ENCODE measurements at places on chromosomes 7 and 10.

DNA sequence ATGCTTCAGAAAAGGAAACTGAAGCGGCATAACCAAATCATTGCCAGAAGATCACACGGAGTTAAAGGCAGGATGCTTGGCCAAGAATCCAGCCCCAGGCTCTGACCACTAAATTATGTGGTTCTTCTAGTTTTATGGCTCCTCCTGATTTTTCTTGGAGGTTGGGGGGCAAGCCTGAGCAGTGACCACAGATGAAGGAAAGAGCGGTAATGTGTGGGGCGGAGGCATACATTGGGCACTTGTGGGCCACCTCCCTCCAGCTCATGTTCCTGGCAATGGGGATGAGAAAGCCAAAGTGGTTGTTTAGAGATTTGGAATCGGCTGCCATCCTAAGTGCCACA lies 3.2 kb downstream of the TRPV6 start:
- no peak for DNase-seq

DNA sequence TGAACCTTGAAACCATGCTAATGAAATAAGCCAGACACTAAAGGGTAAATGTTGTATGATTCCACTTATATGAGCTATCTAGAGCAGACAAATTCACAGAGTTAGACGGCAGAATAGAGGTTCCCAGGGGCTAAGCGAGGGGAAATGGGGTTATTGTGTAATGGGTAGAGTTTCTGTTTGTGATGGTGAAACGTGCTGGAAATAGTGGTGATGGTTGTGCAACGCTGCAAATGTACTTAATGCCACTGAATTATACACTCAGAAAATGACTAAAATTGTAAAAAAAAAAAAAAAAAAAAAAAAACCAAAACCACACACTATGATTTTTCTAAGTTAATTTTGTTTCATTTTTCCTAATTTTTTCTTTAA lies 30.0 kb downstream of the SFXN4 start:
- DNase-seq: no peak

GRCh38 chr10:73910401-73910763 lies 550 bp upstream of the PLAU start:
- no peak for DNase-seq

DNA sequence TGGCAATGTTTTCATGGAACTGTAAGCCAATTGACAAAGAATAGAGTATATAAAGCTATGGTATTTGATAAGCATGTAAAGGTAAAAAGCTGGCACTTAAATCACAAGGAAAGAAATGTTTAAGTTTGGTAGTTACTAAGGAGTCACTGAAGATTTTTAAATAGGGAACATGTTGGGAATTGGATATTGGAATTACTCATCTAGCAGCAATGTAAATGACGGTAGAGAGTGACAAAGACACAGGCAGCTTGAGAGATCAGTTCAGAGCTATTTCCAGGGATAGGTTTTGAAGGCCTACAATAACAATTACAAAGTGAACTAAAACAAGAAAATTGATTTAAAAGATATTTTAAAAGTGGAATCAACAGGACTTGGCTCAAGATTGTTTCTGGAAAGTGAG lies 36.8 kb downstream of the SP8 start:
- no peak for DNase-seq

DNA sequence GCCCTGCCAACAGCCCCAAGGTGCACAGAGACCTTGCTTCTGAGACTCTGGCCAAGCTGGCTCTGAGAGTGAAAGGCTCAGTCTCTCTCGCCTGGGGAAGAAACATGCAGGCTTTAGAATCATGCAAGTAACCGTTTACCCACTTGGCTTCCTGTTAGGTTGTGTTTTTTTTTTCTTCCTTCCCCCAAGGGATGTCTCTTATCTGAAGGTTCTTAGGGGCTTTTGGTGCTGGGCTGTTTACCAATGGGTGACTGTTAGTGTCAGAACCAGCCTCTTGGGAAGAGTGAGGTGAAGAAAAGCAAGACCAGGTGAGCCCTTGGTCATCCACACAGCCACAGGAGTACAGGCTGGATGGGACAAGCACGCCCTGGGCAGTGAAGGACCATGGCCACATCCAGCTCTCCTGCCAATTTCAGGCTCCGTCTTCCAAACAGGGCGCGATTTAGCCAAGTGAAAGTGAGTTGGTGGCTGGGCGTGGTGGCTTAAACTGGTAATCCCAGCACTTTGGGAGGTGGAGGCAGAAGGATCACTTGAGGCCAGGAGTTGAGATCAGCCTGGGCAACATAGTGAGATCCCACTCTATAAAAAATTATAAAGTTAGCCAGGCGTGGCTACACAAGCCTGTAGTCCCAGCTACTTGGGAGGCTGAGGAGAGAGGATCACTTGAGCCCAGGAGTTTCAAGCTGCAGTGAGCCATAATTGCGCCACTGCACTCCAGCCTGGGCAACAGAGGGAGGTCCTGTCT lies 76.3 kb upstream of the CUX1 start:
- no peak for DNase-seq

- DNase-seq: no peak
These were observed 49.3 kb downstream of the C10orf120 start for GRCh38 chr10:122650331-122650730.

DNA sequence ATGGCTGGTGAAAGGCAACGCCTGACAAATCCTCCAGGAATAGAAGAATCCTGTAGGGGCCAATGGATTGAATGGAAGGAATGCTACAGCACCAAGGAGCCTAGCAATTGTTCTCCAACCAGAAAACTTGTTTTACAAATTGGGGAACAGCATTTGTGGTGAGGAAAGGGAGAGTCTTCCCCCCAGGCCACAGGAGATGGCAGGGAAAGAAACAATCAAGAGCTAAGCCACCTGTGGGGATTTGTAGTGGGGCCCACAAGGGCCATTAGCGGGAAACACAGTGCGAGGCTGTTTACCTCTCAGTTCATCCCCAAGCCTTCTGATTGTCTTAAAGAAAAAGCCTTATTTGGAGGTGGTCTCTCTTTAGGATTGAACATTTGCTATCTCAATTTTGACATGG lies 48.5 kb upstream of the KCNMA1 start:
- no peak for DNase-seq

DNA sequence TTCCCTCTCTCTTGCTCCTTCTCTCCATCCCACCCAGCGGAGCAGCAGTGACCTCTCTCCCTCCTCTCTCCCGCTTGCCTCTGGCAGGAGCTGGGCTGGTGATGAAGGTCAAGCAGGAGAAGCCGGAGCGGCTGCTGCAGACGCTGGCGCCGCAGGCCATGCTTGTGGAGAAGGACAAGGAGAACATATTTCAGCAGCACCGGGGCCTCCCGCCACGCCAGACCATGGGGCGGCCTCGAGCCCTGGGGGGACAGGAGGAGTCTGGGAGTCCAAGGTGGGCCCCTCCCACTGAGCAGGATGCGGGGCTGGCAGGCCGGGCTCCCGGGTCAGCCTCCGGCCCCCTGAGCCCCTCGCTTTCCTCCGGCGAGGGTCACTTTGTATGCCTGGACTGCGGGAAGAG lies 17.3 kb downstream of the ZNF775 start:
- DNase-seq: no peak

- no peak for DNase-seq
These were observed 86.6 kb upstream of the MDFIC start for GRCh38 chr7:114835303-114835702.

DNA sequence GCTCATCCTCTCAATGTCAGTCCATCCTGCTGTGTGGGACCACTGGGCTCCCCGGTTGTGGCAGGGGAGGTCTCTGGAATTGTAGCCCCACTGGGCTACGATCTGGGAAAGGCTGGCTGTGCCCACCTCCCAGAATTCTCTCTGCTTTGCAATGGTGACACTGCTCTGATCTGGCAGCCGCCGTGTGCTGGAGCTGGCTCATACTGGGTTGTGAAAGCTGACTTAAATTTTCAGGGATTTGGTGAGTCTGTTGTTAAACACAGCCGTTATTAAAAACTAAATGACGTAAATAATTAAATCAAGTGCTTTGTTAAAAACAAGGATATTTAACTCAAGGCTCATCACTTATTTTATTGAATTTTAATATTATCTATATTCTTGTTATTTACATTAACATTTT lies 160.0 kb downstream of the TAX1BP1 start:
- DNase-seq: no peak

- no peak for DNase-seq
These were observed 82.3 kb downstream of the BTRC start for GRCh38 chr10:101436302-101436701.

DNA sequence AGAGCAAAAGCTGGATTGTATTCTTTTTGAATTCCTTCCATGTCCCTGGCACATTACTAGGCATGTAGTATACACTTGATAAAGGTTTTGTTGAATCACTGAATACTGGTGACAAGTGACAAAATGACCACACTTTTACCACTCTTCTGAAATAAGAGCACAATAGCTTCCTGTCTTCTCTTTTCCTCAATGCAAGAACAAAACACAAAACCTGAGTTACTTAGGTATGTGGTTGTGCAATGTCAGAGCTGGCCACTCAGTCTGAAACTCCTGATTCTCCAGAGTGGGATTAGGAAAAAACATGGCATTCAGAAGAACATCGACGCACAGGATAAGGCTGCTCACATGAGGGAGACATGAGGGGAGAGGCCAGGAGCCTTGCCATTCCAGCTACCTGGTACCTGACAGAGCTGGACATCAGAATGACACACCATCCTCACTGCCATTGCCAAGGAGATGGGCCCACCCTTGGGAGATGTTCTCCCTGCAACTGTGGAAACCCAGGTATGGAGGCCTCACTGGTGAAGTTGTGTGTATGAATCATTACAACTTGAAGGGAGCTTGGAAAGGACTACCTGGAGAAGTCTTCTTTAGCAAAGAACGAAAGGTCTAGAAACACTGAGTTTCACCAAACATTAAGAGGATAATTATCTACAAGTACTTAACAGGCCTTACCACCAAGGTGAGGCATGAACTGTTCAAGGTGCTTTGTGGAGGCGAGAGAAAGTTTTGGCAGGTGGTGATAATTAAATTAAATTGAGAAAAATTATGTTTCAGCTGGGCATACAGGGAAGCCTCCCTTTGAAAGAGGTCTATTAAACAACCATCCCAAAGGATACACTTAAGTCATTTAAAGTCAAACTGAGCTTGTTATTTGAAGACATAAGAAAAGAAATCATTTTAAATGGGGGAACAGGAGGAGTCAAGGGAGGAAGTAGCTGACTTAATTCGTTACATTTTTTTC lies 246.5 kb upstream of the AOAH start:
- no peak for DNase-seq

GRCh38 chr7:50856231-50856630 lies 73.5 kb upstream of the GRB10 start:
- DNase-seq: no peak

DNA sequence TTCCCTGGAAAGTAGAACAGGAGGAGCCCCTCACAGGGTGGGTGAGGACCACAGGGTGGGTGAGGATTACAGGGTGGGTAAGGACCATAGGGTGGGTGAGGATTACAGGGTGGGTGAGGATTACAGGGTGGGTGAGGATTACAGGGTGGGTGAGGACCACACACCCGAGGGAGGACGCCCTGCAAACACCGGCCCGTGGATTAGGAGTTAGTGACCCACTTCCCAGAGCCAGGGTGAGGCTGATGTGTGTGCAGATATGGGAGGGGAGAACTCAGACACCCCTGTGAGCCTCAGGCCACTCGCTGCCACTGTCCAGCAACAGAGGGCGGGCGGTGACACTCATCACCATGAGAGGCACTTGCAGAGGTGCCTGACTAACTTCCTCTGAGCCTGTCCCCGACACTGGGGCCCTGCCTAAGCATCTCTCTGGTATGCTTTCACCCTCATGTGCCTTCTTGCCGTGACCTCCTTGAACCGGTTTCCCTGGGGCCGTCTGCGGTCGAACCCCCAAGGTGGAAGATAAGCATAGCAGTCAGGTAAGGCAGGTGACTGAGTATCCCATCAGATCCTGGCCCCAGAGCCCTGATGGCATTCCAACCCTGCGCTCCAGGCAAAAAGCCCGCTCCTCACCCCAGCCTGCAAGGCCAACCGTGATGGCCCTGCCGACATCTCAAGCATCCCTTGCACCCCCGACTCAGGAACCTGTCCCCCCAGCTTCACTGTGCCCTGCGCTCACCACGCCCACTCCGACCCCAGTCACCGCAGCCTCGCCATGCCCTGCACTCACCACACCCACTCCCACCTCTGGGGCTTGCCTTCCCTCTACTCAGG lies 74.1 kb downstream of the FAM53B start:
- DNase-seq: no peak

DNA sequence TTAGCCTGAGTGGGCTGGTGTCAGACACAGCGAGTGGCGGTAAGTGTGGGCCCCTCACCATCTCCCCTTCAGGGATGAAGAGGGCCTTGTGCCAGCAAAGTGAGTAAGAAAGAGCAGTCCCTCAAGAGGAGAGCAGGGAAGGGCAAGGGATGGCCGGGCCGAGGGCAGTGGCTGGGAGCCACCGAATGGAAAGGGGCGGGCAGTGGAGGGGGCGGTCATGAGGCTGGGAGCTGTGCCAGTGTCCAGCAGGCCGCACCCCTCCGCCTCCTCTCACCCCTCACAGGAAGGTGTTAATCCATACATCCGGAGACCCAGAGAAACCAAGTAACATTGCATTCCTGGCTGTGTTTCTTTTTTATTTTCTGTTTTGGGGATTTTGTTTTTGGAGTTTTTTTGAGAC lies 28.6 kb upstream of the RASGEF1A start:
- no peak for DNase-seq

- no peak for DNase-seq
These were observed 198.4 kb downstream of the DIP2C start for GRCh38 chr10:490891-491571.

DNA sequence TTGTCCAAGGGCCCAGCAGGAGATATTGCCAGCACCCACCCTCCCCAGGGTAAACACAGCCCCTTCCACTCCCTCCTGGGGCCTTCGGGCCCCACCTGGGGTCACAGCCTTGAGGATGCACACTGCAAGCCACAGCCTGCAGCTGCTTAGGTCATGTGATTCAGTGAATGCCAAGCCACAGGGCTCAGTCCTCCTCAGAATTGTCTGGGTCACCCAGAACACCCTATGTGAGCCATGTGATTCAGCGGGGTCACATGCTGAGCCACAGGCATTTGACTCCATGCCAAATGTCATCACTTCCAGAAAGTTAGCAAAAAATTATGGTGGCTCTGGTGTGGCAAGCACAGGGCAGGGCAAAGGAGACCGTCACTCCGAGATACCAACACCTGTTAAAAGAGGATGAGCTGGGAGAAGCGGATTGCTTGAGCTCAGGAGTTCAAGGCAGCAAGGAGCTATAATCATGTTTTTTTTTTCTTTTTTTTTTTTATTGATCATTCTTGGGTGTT lies 17.2 kb upstream of the PSAP start:
- no peak for DNase-seq

- no peak for DNase-seq
These were observed 104.6 kb upstream of the SGCE start for GRCh38 chr7:94760446-94761100.

Measured in NCI-H2081 treated with DMSO at 0.1 percent for 48 hours (cell line).